Thymus (tissue), 14 donors: ENCODE measurements at places on chromosomes 16 and 17. TPM values are rescaled to one million over a fixed set of nuclear protein-coding genes. Genes with fewer than 3 reads are reported as not detected.

- DNase-seq = no peak
These were observed 217.6 kb upstream of the CPHXL start for GRCh38 chr16:75943705-75944514.

Gene CRHR1
- total RNA-seq = 0.05 TPM

- no peak for DNase-seq
These were observed 31.2 kb upstream of the ENPP7 start for GRCh38 chr17:79699386-79700036.

Gene GCSH
- 13.6 TPM for total RNA-seq

- DNase-seq = no peak
These were observed 15.3 kb downstream of the KSR1 start for GRCh38 chr17:27471321-27472269.

- no peak for DNase-seq
These were observed 32.9 kb downstream of the MAP2K4 start for GRCh38 chr17:12053552-12053951.

DNA sequence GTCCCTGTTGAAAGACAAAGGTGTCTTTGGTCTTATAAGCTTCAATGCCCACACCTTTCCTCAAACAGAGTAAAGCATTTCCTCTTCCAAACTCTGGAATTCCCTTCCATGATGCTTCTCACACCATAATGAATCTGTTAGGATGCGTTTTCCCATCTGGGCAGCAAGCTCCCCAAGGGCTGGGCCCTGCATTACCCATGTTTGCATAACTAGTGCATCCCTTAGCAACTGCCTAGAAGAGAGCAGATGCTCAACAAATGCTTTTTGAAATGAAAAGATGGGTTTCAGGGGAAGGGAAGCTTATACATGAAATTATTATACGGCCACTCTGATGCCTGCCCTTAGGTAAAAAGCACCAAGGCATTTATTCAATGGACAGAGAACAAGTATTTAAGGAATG is 124.5 kb upstream of the CCL2 start:
- DNase-seq = no peak

- DNase-seq = no peak
These were observed 22.2 kb upstream of the ADAMTS18 start for GRCh38 chr16:77457046-77457445.

GRCh38 chr17:74822939-74823367 is 36.7 kb downstream of the GRIN2C start:
- no peak for DNase-seq

- no peak for DNase-seq
These were observed 10.2 kb downstream of the DNAH17 start for GRCh38 chr17:78566947-78567346.

Gene VTN
- 0.09 TPM for total RNA-seq

Gene TMEM100
- total RNA-seq = 1.8 TPM

DNA sequence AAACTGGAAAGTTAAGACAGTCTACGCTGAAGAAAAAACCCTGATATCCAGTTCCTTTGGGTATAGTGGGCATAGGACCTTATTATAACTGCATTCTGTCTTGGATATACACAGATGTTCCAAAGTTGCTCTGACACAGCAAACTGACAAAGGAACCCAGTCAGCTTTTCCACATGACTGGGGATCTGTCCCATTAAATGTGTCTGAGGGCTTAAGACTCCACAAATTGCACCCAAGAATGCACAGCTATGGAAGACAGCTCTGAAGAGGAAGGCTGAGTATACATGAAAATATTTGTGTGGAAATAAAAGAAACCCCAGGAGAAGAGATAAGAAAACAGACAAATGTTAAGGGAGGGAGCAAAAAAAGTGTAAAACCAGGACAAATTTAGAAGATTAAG is 114.1 kb downstream of the SPAG9 start:
- DNase-seq = no peak

GRCh38 chr16:981695-982144 is at the start of gene SOX8:
TSS of gene SOX8 (plus strand) at chr16:981770. CDS start at chr16:981923, 153 bp downstream.
- no peak for DNase-seq

Gene TPSB2
- 0.71 TPM for total RNA-seq

DNA sequence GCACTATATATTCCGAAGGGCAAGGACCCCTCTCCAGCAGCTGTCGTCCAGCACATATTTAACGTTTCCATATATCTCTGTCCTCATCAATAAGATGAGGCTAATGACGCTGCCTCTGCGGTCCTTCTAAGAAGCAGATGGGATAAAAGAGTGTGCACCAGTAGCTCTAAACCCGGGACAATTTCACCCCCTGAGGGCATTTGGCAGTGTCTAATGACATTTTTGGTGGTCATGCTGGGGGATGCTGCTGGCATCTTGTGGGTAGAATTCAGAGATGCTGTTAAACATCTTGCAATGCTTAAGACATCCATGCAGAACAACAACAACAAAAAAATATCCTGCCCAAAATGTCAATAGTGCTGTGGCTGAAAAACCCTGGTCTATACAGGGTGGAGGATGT is 372.9 kb downstream of the CDH13 start:
- DNase-seq = no peak

Gene CDRT15
- not detected for total RNA-seq

DNA sequence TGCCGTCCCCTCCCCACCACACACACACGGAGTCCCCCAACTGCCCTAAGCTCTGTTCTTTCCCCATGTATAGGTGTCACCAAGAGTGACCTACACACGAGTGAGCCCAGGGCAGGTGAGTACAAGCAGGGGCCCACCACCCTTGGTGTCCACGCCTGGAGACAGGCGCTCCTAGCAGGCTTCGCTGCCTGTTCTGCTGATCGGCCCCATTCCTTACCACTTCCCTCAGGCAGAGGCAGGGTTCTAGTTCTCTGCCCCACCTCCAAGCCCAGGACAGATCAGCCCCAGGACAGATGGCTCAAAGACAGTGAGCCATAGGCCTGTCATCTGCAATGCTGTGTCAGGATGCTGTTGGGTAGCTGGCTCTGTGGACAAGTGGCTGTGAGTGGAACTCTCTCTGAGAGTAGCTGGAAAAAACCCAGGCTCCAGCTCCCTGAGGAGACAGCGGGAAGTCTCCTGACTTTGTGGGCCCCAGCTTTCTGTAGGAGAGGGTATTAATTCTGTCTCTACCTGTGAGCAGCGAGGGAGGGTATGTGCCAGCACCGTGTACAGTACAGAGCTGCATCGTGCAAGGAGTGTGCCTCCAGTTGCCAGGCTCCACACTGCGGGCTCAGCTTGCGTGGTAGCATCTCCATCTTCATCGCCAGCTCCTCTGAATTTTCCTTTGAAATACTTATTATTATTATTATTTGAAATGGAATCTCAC is 897 bp downstream of the TP53I13 start:
- DNase-seq = no peak
